ENCODE measurements at places on chromosomes 1 and 21. TPM values are rescaled to one million over a fixed set of nuclear protein-coding genes. Genes with fewer than 3 reads are reported as not detected.

GRCh38 chr21:21688889-21689288 lies 690.7 kb downstream of the NCAM2 start:
- no peak for DNase-seq

DNA sequence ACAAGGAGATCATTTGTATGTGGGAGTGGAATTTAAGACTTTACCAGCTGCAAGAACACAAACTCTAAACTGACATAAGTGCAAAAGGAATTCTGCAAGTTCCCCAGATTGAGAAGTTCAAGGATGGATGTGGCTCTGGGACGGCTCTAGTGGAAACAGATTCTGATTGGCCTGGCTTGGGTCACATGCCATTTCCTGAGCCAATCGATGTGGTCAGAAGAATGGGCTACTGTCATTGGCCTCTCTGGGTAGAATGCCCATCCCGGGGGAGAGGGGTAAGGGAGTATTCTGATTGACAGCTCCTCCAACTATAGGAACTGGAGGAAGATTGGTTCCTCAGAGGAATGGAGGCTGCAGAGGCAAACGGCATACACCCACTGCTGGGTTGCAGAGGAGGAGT lies 6.0 kb upstream of the IFNLR1 start:
- DNase-seq, result no peak

DNA sequence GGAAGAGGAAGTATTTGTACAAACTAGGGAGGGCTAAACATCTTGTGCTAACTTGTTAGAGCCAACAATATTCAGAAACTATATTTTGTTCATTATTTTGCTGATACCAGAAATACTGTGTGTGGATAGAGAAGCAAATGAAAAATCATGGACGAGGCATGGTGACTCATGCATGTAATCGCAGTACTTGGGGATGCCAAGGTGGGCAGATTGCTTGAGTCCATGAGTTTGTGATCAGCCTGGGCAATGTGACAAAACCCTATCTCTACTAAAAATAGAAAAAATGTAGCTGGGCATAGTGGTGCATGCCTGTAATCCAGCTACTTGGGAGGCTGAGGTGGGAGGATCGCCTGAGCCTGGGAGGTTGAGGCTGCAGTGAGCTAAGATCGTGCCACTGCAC lies 13.4 kb downstream of the LRRC41 start:
- DNase-seq, result no peak

DNA sequence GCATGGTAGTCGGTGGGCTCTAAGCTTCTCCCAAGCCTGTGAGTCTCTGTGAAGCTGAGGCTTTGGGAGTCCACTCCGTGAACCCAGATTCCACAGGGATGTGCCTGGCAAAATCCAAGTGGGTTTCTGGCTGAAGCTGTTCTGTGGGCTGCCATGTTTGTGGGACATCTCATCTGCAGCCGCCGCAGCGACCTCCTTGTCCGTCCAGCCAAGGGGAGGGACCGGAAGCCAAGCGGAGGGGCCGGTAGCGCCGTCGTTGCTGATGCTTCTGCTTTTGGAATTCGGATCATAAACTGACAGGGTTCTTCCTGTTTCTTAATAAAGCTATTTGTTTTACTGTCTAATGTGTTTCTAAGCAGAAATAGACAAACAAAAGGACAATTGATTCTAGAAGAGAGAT lies 13.3 kb downstream of the KIF26B start:
- DNase-seq, result no peak

DNA sequence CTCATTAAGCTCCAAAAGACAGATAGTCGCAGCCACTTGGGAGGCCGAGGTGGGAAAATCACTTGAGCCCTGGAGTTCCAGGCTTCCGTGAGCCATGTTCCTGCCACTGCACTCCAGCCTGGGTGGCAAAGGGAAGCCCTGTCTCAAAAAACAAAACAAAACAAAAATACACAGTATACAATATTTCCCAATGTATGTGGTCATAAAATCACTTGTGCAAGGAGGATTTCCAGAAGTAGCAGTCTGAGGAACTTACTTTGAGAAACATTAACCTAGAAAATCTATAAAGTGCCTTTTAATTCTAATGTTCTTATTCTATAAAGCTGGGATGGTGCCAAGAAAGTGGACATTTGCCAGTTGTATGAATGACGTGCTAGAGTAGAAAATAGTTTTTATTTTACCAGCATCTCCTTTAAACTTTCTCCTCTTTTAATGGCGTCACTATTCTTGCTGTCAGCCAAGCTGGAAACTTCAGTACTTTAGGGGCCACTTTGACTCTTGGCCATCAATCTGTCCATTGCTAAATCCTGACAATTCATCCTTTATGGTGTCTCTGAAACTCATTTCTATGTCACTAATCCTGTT lies 22.5 kb downstream of the FAM177B start:
- no peak for DNase-seq

GRCh38 chr1:52550447-52550846 lies 2.4 kb downstream of the TUT4 start:
- no peak for DNase-seq

- DNase-seq, result no peak
Measured at GRCh38 chr21:44079446-44079845, 27.8 kb upstream of the PWP2 start.

GRCh38 chr1:30149226-30149625 lies 574.2 kb downstream of the MATN1 start:
- no peak for DNase-seq

- no peak for DNase-seq
Measured at GRCh38 chr1:19662313-19662712, 2.4 kb upstream of the HTR6 start.

C1QC gene
- not detected for total RNA-seq

CACHD1 gene
- total RNA-seq, result 0.34 TPM

RHBDL2 gene
- 0.91 TPM for total RNA-seq

STMN1 gene
- 537 TPM for total RNA-seq

VPS45 gene
- total RNA-seq, result 52.6 TPM

Data from SJSA1 (cell line).